ENCODE measurements at places on chromosomes 5 and 9.
A peak's percentile ranks its signal among the peaks of the same experiment; 100 is the strongest.

GRCh38 chr5:179765400-179765799, 28.4 kb upstream of the LTC4S start:
- DNase-seq: peak; percentile 89

GRCh38 chr9:847505-847904, 6.0 kb downstream of the DMRT1 start:
- no peak for DNase-seq

DNA sequence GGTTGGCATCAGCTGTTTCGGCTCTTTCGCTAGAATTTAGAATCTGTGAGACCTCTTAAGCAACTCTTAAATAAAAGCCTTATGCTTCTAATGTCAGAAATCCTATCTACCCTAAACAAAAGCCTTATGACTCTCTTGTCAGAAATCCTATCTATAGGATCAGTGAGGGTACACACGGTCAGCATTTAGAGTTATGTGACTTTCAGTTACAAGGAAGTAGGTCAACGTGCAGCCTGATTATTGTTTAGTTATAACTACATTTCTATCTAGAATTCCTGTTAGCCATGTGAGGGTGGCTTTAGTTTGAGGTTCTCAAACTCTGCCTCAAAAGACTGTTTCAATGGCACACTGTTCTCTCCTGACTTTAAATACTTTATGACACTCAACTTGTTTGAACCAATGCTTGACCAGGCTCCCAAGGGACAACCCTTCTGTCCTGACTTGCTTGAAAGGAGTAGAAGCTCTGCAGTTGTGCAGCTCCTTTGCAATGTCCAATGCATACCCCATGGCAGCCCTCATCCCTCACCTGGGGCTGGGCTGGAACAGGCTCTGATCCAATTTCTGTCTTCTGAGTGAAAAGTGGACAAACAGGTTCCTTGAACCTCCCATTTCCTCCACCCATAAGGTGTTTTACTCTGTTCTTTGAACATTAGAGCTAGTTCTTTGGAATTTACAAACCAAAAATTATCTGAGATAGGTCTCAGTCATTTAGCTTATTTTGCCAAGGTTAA, 251.6 kb upstream of the PIK3R1 start:
- no peak for DNase-seq

DNA sequence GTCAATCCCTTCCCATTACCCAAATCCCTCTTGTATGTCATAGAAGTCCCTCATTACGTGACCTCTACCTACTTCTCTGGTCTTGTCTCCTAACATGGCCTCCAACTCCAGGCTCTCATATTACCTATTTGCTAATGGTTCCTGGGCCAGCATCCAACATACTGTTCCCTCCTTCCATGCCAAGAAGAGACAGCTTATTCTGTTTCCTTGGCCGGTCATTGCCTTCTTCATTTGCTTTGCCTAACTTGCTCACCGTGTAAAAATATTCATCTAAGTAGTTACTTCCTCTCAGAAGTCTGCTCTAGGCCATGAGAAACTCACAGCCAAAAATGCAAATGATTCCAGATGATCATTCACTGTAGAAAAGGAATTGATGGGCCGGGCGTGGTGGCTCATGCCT, 8.9 kb upstream of the IL6ST start:
- DNase-seq: peak; percentile 78

DNA sequence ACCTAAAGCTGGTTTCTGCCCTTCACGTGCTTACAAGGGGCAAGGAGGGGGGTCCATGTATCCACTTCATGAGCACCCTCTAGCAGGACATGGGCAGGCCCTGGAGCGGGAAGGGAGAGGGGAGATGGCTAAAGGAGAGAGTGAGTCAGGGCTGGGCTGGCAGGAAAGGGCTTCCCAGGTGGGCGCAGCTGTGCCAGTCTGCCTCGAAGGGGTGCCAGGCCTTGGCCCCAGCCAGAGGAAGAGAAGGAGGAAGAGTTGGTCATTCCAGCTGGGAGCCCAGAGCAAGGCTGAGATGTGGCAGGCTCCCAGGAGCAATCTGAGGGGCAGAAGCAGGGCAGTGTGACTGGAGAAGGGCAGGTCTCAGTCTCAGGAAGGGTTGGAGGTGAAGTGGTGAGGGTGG, 24.7 kb downstream of the TRIM14 start:
- DNase-seq: no peak

- DNase-seq: peak; percentile 21
Observed at GRCh38 chr5:81334304-81335061, 33.1 kb downstream of the ZCCHC9 start.

DNA sequence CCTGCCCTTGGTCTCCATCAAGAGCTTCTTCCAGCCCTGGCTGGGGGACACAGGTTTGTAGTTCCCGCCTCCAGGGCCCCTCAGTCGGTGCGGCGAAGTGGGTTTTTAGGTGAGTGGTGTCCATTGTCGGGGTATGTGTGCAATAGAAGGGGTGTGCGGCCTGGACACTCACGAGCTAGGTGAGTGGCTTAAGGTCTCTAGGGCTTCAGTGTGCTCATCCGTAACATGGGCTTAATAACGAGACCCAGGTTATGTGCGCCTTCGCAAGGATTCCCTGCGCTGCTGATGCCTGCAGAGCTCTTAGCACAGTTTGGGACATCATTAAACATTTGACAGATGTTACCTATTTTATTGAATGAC, 656 bp downstream of the CEP78 start:
- no peak for DNase-seq

DNA sequence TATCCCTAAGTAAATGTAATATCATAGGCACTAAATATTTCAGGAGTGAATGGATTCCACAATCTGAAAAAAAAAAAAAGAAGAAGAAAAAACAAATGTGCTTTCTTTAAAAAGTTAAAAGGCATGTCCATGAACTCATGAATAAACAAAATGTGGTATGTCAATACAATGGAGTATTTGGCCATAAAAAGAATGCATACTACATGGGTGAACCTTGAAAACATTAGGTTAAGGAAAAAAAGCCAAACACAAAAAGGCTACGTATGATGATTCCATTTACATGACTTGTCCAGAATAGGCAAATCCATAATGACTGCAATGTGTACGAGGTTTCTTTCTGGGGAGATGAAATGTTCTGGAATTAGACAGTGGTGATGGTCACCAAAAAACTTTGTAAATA, 45.3 kb downstream of the FNIP1 start:
- peak; percentile 25 for DNase-seq

DNA sequence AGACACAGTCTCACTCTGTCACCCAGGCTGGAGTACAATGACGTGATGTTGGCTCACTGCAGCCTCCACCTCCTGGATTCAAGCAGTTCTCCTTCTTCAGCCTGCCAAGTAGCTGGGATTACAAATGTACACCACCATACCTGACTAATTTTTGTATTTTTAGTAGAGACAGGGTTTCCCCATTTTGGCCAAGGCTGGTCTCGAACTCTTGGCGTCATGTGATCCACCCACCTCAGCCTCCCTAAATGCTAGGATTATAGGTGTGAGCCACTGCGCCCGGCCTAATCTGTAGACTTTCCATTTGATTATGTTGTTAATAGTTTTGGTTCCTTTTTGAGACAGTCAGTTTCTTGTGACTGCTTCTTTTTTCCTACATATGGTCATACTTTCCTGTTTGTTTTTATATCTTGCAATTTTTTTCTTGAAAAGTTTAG, 31.0 kb downstream of the MTREX start:
- DNase-seq: peak; percentile 42

DNA sequence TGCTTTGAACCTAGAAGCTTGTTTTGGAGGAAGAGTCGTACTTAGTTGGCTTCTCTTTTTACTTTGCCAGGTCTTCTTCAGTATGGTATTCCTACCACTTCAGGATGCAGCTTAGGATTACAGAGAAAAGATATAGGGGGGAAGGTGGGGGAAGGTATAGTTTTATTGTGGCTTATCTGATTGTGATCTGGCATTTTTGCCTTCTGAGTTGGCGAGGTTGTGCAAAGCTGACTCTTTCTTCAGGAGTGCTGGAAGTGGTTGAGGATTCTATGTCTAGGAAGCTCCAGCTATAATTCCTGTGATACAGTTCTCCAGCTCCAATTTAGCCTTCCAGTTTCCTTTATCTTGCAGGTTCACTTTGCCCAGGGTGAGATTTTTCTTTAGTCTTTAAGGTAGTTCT, 7.0 kb downstream of the CDC42SE2 start:
- DNase-seq: no peak

- DNase-seq: no peak
Observed at GRCh38 chr9:91732187-91733005, 217.6 kb downstream of the ROR2 start.

DNA sequence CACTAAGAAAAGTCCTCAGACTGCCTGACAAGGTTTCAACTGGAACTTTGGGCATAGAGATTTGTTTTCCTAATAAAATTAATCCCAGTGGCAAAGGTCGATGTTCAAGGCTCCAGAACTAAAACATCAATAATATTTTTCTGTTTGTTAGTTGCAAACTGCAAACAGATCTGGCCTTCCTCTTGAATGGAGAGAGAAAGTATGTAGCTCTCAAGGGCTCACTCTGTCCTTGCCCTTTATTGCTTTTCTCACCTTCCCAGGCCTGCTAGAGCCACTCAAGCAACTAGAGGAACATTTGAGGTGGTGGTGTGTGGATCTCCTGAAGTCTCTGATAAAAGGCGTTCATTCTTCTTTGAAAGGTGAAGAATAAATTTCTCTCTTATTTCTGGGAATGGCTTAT, 16.6 kb downstream of the ALDH1A1 start:
- no peak for DNase-seq

GRCh38 chr9:13568841-13569601, 289.5 kb upstream of the MPDZ start:
- DNase-seq: peak; percentile 17

DNA sequence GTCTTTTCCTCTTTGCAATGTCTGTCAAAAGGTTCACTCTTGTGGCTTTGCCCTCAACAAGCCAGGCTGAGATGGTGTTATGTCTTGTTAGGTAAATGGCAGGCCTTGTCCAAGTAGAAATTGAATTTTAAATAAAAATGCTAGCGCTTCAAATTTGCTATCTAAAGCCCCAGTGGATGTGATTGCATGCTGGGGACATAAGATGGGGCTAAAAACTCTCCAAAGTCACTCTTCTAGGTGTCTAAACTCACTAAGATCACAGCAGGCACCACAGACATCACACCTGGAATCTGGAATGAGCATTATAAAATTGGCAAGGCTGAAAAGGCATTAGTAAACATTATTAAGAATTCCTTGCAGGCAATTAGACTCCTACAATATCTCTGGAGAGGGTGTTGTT, 262.7 kb upstream of the CLINT1 start:
- no peak for DNase-seq

DNA sequence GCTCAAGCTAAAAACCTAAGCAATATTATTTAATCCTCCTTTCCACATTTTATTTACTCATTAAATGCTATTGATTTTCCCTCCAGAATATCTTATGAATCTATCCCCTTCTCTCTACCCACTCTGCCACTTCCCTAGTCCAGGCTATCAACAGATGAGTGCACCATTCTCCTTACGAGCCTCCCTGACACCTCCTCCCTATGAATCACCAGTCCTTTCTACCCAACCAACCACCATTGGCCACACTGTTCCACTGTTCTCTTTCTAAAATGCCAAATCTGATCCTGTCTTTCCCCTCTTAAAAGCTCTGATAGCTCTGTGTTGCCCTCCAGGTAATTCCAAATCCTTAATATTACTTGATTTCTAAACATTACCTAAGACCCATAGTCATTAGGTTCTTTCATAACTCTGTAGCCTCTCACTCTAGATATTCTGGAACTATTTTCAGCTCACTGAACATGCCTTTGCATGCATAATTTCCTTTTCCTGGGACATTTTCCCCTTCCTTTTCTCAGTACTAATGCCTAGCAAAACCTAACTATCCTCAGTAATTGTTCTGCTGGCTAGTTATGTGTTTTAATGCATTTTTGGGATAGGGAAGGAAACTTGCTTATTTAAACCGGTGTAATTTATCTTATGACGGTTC, 126.3 kb downstream of the UNC13B start:
- peak; percentile 53 for DNase-seq

- DNase-seq: no peak
Observed at GRCh38 chr9:19358701-19359100, 21.3 kb downstream of the RPS6 start.

DNA sequence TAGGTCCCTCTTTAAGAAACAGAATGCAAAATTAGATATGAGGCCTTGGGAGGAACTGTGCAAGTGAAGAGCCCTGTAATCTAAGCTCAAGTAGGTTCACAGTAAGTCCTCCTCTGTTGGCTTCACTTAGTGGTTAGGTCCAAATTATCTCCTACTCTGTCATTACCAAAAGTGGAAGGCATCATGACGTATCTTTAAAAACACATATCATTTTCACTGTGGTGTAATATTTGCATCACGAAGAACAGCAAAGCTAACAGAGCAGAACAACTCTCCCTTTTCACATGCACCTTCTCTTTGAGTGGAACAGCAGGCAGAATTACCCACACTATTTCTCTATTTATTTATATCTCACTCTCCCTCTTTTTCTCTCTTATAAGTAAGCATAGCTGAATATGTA, 240.5 kb upstream of the CCNH start:
- no peak for DNase-seq

DNA sequence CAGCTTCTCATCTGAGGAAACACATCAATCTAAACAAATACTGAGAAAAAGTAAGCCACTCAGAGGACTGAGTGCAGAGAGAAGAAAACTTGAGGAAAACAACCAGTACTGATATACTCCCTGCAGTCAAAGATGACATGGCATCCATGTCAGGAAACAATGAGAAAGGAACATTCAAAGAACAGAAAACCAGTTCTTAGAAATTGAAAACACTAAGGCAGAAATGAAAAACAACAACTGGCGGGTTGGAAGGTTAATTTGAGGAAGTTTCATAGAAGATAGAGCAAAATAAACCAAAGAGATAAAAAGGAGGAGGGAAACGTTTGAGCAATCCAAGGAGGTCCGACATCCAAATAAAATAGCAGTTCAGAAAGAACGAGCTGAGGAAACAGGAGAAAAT, 475.2 kb downstream of the HINT1 start:
- DNase-seq: no peak

- no peak for DNase-seq
Observed at GRCh38 chr9:123073441-123073840, 40.0 kb downstream of the GPR21 start.

DNA sequence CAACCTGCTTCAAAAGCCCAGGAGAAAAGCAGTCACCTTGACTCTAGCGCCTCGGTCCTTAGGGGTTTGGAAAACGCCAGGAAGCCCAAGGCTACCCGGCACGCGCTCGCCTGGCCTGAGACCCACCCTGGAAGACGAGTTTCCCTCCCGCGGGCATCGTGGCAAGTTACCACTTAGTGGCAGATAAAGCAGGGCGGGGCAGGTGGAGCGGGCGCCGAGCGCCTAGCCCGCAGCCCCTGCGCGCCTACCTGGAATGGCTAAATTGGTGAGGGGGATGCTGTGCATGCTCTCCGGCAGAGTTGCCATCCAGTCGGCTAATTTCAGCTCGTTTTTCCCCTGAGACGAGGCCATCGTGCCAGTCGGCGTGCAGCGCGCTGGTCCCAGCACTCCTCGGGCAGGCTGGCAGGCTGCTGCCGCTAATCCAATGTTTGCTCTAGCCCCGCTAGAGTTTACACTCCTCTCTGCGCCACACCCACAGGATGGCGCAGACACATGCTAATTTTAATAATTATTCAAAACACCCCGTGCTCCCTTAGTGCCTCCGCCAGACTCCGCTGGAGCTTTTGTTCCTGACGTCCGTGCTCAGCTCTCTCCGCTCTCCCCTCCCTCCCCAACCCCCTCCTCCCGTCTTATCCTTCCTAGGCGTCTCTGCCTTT, at the start of gene PLCXD3:
Gene PLCXD3 (minus strand): TSS at position 426 of the 656 bp plus-strand sequence. CDS start 75 bp downstream, at position 351.
- peak; percentile 87 for DNase-seq

GRCh38 chr9:31445357-31445756, 939.1 kb upstream of the ACO1 start:
- DNase-seq: no peak

All from cardiac fibroblast (primary cell).